ENCODE measurements at places on chromosomes 1 and 21.

DNA sequence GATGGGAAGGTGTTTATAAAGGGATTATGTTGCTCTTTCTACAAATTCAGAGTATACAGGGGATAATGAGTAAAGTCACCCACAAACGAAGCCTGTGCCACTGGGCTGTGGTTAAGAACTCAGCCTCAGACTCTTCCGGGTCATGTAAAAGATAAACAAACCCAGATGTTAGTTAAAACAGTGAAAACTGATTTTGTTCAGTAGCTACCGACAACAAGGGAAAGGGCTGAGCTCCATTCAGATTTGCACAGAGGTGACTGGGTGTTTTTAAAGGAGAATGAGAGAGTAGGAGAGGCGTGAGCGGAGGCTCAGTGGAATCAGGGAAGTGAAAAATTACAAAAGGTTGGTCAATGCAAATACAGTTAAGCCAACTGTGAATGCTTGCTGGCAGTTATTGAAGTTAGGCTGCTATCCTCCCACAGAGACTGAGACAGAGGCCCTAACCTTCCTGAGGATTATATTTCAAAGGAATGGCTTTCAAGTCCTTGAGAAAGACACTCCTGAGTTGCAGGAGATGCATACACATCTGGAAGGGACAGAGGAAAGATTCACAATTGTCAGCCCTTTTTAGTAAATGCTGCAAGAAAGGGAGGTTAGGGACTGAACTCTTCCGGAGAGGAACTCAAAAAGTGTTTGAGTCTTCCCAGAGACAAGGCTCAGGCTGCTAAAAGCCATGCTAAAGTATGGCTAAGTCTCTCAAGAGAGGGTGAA lies 29.9 kb upstream of the SAMD13 start:
- DNase-seq = no peak

- no peak for DNase-seq
Measured at GRCh38 chr1:228140724-228141225, 696 bp downstream of the GUK1 start.

DNA sequence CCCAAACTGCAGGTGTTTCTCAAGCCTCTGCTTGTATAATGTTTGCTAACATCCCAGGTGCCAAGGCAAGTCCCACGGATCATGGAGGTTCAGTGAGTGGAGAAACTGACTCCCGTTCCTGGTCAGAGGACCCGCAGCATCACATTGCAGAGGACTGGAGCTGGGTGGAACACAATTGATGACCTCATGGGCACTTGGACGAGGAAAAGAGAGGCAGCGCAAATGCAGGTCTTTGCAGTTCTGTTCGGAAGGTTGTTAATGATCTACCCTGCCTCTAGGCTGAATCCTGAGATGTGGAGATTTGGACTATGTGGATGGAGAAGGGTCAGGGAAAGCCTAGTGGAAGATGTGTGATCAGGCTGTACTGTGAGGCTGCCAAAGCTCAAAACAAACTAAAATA lies 192.9 kb downstream of the DUSP10 start:
- DNase-seq = no peak

DNA sequence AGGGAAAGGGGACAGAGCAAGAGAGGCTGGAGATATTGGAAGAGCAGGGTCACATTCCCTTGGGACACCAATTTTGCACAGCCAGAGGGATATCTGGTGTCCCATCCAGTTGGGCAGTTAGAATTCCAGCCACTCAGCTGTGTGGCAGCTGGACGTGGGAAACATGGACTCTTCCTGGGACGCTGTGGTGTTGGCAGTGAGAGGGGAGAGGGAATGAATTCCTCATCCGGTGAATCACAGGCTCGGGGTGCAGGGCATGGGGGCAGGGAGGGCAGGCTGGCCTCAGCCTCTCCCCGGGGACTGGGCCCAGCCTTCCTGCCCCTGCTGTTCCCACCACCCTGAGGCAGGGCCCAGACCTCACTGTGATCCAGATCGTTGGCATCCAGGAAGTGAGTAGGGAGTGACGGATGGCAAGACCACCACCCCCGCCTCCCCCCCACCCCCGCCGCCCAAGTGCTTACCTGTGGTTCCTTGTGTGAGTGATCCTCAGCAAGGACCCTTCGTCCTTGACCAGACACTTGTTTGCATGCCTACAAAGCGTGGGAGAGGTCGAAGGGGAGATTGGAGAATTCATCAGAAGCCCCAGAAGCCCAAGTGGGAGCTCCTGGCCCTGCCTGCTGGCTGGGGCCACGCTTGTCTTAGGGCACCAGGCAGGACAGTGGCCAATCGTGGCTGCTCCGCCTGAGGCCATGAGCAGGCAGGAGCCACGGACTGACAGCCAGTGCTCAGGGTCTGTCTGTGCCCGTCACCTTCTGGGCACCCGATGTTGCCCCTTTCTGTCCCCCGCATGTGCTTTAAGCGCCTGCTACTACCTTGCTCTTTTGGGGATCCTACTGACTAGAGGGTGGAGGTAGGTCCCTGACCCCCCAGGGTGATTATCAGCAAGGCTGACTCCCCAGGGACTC lies 8.7 kb downstream of the WNT3A start:
- DNase-seq = no peak

DNA sequence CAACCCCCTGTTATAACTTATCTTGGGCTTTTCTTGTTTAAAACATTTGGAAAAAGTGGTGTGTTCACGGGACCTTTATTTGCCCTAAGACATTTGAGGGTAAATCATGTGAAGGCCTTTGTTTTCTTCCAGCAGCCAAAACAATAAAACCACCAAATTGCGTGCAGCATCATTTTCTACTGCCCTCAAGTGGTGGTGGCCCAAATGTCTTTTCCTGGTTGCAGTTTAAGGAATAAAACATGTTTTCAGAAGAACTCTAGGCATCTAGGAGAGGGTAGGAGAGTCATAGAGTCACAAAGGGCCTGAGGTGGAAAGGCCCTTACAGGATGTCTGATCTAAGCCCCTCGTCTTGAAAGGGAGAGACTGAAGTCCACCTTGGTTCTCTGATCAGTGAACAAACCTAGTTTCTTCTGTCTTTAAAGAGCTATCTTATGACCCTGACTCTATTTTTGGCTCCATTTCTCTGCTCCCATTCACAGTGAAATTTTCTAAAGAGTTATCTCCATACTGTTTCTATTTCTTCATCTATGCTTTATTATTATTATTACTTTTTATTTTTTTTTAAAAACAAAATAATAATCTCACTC lies 16.0 kb upstream of the EPS15 start:
- DNase-seq = peak; percentile 31

GRCh38 chr1:112342558-112342957 lies 53.5 kb upstream of the CTTNBP2NL start:
- DNase-seq = no peak

DNA sequence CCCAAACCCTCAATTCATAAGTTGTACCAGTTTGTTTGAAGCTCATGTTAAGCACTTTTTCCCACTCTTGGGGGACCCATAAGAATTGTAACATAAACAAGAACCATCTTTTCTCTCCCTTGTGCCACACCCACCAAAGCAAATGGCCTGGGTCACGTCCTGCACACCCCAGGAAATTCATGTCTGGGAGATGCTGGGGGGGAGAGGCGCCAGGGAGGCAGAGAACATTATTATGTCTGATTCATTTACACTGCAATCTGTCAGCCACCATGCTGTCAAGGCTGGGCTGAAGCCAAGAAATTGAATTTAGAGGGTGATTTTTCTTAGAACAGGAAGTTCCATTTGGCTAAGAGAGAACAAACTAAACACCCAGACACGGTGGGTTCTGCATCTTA lies 37.2 kb upstream of the IPO9 start:
- DNase-seq = peak; percentile 7

DNA sequence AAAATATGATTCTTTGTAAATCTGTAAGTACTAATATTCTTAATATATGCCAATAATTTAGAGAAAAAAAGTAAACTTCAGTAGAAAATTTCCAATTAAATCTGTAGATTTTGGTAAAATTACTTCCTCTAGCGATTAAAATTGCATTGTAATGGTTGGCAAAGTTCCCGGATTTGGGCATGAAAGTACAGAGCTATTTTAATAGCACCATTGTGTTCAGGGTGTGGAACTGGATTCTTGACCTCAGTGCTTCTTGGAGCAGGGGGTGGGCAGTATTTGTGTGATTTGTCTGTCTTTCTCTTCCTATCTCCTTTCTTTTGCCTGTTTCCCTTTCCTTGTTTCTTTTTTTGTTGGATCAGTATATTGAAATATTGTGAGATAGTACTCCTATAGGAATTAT lies 72.1 kb downstream of the DNM3 start:
- no peak for DNase-seq

- DNase-seq = no peak
Measured at GRCh38 chr1:67977756-67978155, 72.7 kb downstream of the DIRAS3 start.

- DNase-seq = no peak
Measured at GRCh38 chr1:4483021-4483625, 171.3 kb upstream of the AJAP1 start.

GRCh38 chr1:6683434-6683833 lies 18.2 kb downstream of the DNAJC11 start:
- no peak for DNase-seq

DNA sequence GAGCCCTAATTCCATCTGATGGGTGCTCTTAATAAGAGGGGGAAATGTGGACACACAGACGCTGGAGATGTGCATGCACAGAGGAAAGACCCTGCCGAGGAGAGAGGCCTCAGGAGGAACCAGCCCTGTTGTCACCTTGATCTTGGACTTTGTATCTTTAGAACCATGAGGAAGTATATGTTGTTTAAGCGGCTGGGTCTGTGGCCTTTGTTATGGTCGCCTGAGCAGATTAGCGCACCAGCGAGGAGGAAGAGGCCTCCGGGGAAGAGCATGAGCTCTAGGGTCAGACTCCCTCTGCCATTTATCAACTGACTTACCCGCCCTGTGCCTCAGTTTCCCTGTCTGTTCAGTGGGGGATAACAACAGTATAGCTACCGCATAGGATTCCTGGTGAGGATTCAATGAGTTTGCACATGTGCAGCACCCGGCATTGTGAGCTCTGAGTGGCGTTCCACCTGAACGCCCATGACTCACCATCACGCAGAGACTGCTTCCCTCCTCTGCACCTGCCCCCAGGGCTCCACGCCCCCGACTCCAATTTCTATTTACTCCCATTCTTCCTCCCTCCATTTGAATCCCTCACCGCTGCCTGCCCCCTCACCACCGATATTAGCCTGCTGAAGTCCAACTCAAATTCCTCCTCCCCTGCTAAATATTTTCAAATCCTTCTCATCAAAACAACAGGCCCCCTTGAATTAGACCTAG lies 67.2 kb downstream of the ATP5PO start:
- no peak for DNase-seq

DNA sequence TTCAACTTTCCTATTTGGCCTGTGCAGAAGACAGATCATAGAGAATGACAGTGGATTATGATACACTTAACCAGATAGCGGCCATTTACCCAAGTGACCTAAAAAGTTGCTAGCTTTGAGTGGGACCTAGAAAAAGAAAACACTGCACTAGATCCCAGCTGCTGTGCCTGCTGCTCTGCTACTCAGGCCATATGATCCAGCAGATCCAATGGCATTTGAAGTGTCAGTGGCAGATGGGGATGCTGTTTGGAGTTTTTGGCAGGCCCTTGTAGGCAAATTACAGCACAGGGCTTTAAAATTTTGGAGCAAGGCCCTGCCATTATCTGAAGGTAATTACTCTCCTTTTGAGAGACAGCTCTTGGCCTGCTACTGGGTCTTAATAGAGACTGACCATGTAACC lies 74.0 kb upstream of the KCNE2 start:
- no peak for DNase-seq

- DNase-seq = no peak
Measured at GRCh38 chr21:34819357-34819999, 150.7 kb downstream of the CLIC6 start.

Measured in stimulated activated naive CD8-positive, alpha-beta T cell treated with anti-CD3 and anti-CD28 coated beads, Interleukin-15, Interleukin-2, amounts not matched to agents 100 U/mL and 50 U/mL, for 24 hours (primary cell).